ENCODE measurements at places on chromosomes 2 and 18.

DNA sequence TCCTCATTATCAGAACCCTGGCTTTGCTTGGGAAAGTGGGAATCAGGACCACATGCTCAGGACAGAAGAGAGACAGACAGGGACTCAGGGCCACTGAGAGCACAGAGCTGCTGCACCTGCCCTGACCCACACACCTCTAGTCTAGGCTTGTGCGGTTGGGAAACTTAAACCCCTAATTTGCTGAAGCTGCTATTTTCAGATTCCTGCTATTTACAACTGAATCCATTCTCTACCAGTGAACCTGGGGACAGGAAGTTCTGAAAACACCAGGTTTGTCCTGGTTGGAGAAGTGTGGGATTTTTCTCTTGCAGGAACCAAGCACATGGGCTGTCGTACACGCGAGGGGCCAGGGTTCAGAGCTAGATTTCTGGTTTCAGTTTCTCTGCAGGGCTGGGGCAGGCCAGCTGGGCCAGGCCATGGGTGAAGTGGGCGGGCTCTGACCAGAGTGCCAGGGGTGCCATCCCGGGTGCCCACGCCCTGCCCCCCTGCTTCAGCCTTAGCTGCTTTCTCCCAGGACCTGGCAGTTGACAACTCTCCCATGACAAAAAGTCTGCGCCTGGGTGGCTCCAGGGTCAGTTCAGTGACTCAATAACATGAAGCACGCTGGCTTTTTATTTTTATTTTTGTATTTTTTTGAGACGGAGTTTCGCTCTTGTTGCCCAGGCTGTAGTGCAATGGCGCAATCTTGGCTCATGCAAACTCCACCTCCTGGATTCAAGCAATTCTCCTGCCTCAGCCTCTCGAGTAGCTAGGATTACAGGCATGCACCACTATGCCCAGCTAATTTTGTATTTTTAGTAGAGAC lies 51.3 kb upstream of the SLC1A4 start:
- DNase-seq = no peak

GRCh38 chr2:36559221-36559942 lies 38.6 kb downstream of the FEZ2 start:
- no peak for DNase-seq

DNA sequence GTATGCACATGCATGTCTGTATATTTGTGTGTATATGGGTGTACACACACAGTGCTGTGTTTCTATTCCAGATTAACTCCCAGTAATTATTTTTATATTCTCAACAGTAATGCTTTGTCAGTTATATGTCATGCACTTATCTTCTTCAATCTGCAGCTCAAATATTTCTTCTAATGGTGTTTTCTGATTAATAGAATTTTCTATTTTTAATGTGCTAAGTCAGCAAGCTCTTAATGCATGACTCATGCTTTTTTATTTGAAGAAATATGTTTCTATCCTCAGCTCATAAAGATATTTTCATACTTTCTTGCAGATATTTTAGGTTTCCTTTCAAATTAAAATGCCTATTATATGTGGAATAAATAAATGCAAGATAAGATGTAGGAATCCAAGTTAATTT lies 59.7 kb upstream of the TMEM18 start:
- DNase-seq = no peak

DNA sequence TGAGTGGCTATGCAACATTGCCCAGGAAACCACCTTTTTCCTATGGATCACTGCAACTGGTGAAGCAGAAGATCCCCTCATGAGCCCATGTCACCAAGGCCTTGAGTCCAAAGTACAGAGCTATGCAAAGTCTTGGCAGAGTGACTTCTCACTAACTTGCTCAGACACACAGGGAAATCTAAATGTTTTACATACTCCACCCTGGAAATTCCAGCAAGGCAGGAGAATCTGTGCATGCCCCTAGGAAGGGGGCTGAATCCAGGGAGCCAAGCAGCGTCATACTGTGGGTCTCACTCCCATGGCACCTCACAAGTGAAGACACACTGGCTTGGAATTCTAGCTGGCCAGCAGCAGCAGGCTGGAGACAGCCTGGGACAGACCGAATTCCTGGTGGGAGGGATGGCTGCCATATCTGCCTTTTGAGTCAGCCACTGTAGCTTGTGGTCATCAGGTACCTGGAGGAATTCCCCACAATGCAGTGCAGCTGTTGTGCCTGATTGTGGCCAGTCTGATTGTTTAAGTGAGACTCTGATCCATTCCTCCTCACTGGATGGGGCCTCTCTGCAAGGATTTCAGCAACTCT lies 1817.4 kb downstream of the SUCLG1 start:
- DNase-seq = no peak

DNA sequence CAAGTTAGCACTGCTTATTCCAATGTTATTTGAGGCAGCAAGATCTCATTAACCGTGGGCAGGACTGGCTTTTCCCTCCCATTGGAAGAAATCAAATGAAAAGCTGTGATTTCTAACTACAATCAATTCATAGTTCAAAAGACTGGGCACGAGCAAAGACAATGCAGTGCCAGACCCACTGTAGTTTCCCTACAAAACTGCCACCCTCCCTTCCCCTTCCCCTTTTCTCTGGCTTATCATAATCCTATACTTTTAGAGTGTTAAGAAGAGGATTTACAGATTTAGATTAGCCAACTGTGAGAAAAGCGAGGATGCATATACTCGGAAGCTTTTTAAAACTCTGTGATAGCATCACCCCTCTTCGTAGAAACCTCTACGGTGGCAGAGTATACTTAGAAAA lies 260.4 kb downstream of the STK39 start:
- no peak for DNase-seq

DNA sequence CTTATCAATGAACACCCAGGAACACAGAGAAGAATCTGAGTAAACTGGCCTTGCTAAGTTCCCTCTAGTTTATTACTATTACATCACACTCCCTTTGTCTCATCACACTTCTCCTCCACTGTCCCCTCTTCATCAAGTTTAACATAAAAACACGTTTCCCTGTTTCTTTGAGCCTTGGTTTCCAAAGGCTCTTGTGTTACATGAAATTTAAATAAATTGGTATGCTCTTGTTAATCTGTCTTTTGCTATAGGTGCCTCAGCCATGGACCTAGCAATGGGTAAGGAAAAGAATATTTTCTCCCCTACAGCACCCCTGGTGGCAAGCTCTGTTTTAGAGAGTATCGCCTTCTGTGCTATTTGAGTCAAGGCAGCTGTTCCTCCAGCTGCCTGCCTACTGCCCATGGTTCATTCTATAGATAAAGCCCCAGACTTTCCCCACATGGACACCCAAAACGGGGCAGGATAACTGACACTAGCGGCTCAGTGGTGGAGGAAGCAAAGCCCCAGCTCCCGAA lies 31.8 kb downstream of the TGIF1 start:
- DNase-seq = no peak

GRCh38 chr2:212379103-212379502 lies 159.5 kb downstream of the ERBB4 start:
- no peak for DNase-seq

DNA sequence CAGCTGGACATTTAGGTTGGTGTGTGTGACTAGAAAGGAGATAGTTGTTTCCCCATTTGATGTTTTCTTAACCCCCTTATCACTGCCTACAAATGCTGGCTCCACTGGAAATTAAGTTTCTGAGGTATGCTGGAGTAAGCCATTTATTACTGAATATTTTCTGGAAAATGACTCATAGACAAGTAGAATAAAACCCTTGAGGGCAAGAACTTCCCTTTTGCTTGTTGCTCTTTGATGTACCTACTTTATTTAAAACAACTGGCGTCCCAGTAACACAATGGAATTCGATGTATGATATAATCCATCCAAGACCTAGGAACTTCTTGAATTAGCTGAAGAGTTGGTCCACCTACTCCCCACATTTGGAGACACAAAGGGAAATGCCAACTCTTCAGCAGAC lies 33.3 kb upstream of the SESTD1 start:
- no peak for DNase-seq

GRCh38 chr2:129796225-129796624 lies 183.2 kb upstream of the RAB6C start:
- no peak for DNase-seq

GRCh38 chr2:183253441-183254130 lies 129.3 kb downstream of the NUP35 start:
- no peak for DNase-seq

GRCh38 chr18:22066083-22066485 lies 103.3 kb upstream of the GATA6 start:
- DNase-seq = no peak

DNA sequence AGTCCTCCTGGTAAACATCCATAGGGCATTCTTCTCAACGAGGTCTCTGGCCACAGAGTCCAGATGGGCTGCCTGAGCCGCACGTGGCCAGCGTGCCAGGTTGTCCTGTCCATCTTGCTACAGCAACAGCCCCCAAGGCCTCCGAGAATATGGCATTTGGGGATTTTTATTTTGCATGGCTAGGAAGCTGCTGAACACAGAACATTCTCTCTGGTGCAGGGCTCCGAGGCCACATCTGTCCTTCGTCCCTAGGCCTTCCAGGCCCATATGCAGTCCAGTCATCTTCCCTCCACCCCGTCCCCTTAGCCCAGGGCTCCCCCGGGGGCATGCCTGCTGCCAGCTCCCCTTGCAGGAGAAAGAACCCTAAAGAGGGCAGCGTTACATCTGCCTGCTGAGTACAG lies 2.3 kb downstream of the HDAC4 start:
- DNase-seq = no peak

- no peak for DNase-seq
Measured at GRCh38 chr2:101466426-101466825, 8.5 kb downstream of the RFX8 start.

GRCh38 chr18:60649107-60649506 lies 276.5 kb upstream of the MC4R start:
- DNase-seq = no peak

GRCh38 chr2:140600116-140600515 lies 1530.7 kb downstream of the LRP1B start:
- no peak for DNase-seq

GRCh38 chr2:148917431-148917830 lies 42.4 kb downstream of the KIF5C start:
- no peak for DNase-seq

DNA sequence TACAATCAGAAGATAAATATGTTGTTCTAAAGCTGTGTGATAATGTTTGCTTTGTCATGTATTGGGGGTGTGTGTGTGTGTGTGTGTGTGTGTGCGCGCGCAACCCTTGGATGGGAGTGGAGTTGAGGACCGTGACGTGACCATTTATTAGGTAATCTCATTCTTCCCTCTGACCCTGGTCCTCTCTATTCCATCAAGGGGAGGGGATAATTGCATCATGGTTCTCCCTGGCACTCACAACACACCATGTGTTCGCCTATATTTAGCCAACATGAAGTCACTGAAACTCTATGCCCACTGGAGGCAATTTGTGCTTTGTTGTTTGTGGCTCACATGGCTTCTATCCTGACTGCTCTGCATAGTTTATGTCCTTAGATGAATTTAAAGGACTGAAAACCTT lies 79.8 kb upstream of the LRPPRC start:
- DNase-seq = no peak

- no peak for DNase-seq
Measured at GRCh38 chr2:43029186-43029585, 197.2 kb downstream of the ZFP36L2 start.

GRCh38 chr2:98477506-98477905 lies 32.8 kb downstream of the INPP4A start:
- no peak for DNase-seq

DNA sequence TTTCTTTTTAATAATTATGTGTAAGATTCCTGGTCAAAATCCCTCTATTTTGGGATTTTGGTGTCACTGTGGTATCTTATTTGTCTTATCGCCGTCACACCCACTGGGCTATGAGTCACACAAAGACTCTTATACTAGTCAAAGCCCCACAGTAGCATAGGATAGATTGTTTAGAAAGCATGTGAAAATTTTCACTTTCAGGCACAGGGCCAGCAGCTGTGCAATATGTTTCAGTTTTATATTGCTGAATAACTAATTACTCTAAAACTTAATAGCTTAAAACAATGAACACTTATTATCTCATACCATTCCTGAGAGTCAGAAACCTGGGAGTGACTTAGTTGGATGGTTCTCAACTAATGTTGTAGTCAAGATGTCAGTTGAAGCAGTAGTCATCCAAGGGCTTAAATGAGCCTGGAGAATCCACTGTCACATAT lies 24.0 kb downstream of the CFAP210 start:
- no peak for DNase-seq

DNA sequence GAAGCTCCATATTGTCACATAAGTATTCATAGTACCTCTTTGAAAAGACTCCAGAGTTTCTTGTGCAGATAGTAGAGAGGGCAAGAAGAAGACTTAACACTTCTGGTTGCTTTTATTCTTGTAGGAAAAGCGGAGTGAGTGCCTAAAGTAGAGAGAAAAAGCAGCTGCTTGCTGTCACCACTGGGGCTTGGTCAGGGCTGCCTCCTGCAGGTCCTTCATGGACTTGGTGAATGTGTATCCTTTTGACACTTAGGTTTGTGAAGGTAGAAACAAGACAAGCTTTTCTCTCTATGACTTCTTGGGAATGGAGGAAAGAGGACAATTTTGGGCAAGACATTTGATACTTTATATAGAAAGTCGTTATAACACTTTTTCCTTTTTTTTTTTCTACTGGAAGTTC lies 312.8 kb upstream of the FANCL start:
- DNase-seq = no peak

- peak; percentile 27 for DNase-seq
Measured at GRCh38 chr2:48946449-48947048, 191.0 kb upstream of the LHCGR start.

- DNase-seq = no peak
Measured at GRCh38 chr18:49223837-49224529, 236.5 kb downstream of the DYM start.

DNA sequence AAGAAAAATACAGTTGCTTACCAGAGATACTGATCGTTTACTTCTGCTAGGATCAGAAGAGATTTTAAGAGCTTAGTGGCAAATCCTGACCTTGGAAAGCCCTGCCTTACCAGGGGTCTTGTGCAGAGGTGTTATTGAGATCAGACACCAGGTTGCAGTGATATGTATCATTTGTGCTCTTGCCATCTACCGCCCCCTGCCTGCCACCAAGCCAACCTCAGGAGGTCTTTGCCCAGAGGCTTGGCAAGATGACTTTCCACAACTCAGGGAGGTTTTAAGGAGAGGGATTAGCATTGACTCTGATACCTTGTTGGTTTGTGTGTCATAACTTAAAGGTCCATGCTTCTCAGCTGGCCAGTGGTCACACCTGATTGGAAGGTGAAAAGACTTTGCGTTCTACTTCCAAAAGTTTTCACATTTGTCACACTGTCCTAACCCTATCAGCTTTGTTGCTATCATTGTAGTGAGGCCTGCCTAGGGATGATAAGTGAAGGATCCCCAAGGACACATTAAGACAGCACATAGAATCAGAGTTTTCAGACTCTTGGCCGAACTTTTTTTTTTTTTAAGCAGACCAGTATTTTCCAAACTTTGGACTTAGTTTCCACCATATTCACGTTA lies 46.2 kb upstream of the MGAT5 start:
- DNase-seq = no peak

DNA sequence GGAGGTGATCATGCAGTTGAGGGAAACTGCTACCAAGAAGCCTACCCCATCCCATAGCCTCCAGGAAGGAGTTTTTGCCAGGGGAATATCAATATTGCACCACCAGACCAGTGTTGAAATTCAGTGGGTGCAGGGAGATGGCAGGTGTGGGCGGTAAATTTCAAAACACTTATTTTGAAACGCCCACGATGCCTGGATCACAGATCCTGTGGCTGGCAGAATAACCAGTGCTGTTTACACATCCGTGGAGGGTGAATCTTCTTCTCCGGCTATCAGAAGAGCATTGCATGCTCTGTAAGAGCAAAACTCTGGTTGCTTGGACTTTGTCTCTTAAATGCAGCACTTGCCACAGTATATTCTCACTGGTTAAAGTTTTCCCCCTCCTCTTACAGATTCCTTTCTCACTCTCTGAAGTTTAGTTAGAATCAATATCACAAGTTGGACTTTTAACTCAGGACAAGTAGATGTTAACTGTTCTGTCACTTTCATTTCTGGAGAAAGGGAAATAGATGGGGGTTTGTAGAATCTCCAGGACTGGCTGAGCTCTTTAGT lies 70.5 kb upstream of the ZCCHC2 start:
- no peak for DNase-seq

Measured in NCI-H187 (cell line).